C1 segment of cervical spinal cord (tissue), 14 donors: ENCODE measurements at places on chromosomes 12 and 14.

GRCh38 chr14:67982711-67983608 lies 163.4 kb downstream of the RAD51B start:
- no peak for DNase-seq

DNA sequence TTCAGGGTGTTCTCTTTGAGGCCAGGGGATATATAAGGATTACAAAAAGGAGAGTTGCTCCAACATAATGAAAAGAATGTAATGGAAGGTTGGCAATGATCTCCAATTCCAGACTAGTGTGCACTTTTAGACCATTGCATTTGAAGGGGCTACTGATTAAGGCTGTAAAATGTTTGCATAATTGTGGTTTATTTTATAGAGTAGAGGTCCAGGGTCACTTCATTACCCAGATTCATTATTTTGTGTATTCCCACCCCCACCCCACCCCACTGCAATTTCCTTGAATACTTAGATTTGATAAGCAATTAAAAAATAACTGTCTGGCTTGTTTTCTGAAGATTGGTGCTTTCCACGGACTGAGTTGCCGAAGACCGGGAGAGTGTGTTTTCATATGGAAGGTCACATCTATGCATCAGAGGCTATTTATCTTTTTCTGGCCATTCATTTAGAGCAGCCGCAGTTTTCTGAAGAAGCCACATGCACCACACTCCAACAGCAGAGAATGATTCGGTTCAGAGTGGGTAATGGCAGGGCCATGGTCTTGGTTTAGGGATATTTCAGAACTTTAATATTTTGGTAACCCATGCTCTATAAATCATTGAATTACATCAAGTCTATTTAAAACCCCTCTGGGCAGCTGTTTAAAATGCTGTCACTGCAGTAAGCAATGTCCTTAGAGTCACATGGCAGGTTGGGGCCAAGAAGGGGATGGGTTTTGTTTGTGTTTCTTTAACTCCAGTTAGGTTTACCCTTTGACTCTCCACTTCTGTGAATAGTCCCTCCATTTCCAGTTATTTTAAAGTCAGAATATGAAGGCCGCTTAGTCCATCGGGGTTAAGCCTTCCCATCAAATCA lies 94.6 kb downstream of the TMEM30B start:
- no peak for DNase-seq

- no peak for DNase-seq
Measured at GRCh38 chr12:64780531-64781279, 21.5 kb upstream of the GNS start.

GRCh38 chr12:131026754-131027153 lies 73.0 kb downstream of the ADGRD1 start:
- no peak for DNase-seq

DNA sequence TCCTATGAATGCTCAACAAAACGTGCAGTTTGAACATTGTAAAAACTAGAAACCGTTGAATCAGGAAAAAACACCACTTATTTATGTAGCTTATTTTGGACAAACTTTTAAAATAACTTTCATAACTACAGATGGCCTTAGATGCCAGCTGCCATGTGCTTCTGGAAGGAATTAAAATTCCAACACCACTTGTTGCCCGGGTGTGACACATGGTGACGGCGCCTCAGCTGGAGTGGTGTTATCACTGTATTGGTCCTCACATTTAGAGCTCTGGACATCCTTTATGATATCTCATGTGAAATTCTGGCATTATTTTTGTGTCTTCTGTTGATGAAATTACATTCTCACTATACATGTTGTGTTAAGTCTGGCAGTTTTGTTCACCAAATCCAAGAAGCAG lies 211.0 kb downstream of the IPO8 start:
- no peak for DNase-seq

DNA sequence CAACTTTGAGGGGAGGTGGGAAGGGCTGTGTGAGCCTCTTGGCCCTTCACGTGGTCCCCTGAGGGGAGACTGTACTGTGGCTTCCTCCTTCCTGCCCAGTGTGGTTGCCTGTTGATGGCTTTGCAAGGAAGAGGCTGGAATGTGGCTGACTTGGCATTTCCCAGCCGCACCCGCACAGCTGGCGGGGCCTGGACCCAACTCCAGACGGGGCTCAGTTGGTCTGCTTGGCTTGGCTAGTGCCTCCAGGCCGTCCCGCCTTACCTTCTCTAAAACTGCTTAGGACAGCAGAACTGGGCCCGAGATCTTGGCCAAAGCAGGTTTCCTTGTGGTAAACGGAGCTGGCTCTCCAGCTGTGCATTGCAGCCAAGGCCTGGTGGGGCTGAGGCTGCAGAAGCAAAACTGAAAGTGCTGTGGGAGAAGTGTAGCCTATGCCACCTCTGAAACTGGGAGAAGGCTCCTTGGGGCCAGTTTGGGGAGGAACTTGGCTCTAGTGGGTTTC lies 139.5 kb downstream of the SMOC1 start:
- no peak for DNase-seq

DNA sequence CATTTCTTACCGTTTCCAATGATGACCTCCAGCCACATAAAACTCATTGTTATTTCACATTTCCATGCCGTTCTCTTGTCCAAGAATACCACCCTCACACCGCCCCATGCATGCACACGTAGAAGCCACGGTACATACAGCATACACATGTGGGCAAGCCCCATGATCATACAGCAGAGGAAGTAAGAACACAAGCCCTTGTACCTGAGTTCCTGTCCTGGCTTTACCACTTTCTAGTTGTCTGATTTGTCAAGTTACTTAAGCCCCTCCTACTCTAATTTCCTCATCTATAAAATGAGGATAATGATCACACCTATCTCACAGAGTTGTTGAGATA lies 59.9 kb downstream of the DUSP16 start:
- no peak for DNase-seq

DNA sequence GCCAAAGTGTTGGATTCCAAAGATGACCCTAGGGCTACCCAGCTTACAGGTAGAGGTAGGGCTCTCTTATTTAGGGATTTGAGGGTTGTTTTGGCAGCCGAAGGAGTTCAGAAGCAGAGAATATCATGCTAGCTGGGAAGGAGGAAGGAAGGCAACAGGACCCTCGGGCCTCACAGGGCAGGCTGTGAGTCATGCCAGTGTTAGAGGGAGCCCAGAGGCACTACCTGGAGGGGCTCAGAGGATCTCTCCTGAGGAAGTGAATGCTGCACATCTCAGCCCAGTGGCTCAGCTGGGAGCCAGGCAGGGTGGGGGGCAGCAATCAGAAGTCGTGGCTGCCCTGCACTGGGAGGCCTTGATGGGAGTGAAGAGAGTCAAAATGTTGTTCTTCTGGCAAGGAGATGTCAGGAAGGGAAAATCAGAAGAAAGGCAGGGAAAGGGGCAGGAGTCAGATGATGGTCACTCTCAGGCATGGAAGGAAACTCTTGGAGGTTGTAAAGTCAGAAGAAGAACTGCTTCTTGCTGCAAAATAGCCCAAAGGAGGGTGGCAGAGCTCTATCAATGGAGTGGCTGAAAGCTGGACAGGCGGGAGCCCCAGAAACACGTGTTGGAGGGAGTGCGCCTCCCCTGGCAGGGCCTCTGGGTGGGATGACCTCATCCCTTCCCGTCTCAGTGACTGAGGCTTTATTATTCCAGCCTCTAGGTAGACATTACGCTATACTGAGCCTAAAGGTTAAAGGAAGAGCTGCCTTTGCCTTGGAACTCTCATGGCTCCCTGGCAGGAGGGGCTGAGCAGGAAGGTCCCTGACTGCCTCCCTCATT lies 141.3 kb downstream of the SMOC1 start:
- DNase-seq, result peak; percentile 11

- DNase-seq, result no peak
Measured at GRCh38 chr12:96153131-96153725, 40.9 kb upstream of the ELK3 start.

DNA sequence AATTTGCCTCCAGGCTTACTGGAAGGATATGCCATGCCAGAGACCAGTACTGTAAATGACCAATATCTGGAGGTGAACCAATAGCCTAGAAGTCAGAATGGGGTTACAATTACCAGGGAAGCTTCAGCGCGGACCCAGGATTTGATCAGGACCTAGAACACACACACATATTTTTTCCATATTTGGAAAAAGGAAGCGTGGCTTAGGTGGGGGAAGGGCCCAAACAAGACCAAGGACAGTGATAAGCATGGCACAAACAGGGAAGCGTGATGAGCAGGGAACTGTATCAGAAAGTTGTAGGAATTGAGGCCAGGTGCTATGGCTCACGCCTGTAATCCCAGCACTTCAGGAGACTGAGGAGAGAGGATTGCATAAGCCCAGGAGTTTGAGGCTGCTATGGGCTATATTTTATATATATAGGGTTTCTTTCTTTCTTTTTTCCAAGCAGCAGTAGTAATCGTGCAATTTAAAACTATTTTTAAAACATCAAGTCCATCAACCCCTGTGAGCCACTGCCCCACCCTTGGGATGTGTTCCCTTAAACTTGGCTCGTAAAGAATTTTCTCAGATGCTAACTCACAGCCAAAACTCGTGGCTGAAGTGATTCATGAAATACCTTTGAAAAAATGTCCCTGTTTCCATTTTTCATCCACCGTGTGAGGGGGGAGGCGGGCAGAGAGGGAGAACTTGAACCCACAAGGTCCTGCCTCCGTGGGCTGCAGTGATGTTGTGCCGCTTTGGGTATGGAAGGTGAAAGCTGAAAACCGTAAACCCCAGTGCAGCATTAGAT lies 16.7 kb downstream of the HRK start:
- no peak for DNase-seq

- DNase-seq, result no peak
Measured at GRCh38 chr12:15880721-15881120, 1.5 kb upstream of the STRAP start.

DNA sequence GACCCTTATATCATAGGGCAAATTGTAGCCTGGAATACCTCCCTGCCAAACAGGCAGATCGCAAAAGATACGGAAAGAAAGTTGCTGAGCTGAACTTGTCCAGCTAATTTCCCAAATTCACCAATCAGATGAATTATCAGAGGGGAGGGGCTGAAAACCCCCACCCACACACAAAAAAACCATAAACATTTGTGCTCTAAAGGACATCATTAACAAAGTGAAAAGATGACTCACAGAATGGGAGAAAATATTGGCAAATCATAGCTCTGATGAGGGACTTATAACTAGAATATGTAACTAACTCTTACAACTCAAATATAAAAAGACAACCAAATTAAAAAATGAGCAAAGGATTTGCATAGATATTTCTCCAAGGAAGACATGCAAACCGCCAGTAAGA lies 36.3 kb downstream of the PTHLH start:
- no peak for DNase-seq
